ENCODE measurements at places on chromosomes 13 and 19.

GRCh38 chr13:76703621-76704288 lies 182.4 kb downstream of the KCTD12 start:
- DNase-seq = no peak

- DNase-seq = peak; percentile 44
These were observed 370.2 kb downstream of the KCTD12 start for GRCh38 chr13:76516013-76516412.

DNA sequence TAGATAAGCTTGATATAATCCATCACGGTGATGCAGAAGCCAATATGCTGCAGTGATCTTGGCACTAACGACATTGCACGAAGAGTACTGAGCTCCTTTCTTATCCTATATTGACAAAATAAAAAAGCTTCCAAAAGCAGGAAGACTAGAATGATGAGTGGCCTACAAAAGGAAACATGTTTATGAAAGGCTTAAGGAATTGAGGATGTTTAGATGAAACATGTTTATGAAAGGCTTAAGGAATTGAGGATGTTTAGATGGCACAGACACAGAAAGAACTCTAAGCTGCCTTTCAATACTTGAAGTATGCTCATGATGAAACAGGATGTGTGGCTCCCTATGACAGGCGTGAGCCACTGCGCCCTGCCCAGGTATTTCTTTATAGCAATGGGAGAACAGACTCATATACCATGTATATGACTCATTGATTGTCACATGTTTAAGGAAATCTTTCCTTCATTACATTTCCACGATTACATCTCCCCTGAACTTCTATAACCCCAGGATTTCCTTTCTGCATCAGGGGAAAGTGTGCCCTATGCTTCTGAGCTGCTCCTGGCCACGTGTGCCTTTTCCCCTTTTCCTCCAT lies 690.8 kb upstream of the ARGLU1 start:
- DNase-seq = peak; percentile 82

DNA sequence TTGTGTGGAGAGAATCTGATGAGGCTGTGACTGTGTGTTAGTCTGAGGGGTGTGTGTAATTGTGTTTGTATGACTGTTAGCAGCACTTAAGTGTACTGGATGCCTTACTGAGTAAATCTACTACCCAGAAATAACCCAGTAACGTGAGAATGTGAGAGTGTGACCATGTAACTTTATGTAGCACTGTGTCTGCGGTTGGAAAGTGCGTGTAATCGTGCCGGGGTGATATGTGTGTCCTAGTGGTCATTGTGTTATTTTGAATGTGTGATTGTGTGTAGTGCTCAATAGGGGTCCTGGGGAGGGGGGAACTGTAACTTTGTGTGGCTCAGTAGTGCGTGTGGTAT lies 550 bp downstream of the ZNF383 start:
- DNase-seq = no peak

- DNase-seq = no peak
These were observed 9.1 kb downstream of the ATP8A2 start for GRCh38 chr13:25380741-25381324.

DNA sequence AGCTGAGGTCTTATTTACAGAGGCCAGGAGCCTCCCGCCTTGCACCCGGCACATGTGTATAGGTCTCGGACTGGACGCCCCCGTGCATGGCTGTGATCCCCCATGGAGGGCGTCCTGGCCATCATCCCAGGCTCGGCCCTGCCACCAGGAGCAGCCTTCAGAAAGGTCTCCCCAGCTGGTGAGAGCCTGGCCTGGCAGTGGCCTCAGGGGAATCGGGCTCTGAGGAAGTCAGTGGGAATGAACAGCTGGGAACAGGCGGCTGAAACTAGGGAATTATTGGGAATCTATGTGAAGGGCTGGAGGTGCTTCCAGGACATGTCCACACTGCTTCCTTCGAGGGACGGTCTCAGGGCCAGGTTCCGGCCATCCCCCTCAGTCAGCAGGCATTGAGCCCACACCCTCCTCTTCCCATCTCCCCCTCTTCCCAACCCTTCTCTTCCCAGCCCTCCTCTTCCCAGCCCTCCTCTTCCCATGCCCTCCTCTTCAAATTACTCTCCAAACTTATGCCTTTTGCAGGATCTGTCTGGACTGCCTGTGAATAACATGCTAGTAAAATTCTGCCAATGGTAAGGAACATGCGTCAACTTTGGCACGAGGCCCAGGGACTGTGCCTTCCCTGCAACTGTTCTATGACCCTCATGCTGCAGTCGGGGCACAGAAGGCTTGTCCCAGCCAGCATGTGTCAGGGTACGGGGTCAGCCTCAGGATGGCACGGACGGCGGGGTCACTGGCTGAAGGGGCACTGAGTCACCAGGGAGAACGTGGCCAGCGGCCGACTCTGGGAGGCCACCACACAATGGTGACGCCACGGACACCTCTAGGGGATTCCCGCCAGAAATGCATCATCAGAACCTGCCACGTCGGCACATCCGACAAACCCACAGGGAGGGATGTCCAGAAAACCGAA lies 24.2 kb upstream of the C13orf46 start:
- no peak for DNase-seq

DNA sequence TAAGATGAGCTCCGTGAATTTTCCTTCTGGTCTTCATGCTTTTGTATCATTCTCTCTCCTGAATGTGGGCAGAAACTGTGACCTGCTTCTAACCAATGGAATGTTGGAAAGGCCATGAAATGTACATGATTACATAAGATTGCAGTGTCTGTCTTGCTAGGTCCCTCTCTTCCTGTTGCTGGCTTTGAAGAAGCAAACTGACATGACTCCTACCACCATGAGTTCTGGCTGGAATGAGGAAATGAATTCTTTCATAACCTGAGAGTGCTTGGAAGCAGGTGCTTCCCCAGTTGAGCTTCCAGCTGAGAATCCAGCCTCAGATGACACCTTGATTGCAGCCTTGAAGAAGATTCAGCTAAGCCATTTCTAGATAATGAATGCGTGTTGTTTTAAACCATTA lies 275.0 kb upstream of the MIR17HG start:
- no peak for DNase-seq

DNA sequence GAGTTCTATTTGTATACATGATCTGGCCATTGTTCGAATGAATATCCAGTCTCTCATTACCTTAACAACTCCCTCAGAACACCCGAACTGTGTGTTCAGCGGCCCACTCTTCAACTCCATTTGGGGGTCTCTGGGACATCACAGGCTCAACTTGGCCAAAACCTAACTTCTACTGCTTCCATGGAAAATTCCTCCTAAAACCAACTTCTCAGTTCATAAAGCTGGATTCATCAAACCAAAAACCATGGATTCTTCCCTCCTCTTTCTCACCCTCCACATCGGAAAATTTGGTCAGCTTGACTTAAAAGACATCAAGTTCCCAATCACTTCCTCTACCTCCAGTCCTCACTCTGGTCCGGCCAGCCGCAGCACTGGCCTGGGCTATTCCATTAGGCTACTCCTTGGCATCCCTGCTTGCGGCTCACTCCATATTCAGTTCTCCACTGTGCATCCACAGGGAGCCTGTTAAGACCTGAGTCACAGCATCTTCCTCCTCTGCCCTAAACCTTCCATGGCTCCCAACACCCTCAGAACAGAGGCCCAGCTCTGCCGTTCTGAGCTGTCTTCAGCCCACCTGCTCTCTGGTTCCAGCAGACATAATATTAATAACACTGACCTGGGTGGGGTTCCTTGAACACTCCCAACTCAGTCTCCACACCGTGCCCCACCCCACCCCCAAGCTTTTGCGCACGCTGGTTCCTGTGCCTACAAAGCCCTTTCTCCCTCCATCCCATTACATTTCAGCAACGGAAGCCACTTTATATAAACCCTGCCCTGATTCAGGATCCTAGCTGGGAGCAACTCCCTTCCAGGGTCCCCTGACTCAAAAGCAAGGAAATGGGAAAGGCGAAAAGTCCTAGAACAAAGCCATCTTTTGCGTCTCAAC lies 1.1 kb downstream of the ZNF792 start:
- DNase-seq = no peak

GRCh38 chr13:97223037-97223710 lies 1.0 kb downstream of the MBNL2 start:
- peak; percentile 11 for DNase-seq

GRCh38 chr19:16834747-16835146 lies 5.5 kb downstream of the SIN3B start:
- peak; percentile 72 for DNase-seq

GRCh38 chr13:46642254-46642653 lies 89.3 kb downstream of the LRCH1 start:
- DNase-seq = no peak

DNA sequence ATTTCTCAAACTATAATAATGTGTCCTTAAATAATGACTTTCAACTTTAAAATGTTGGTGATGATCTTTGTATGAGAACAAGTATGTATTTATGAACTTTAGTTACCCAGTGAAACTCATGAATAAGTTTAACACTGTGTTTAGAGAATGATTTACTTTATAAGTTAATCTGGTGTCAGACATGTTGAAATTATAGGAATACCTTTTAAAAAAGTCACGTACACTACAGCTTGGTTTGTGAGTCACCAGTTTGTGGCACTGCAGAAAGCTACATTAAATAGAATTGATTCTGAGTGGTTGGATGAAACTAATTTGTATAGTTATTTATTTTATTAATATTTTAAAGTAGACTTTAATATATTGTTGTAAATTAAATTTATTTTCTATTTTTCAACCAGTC lies 1366.2 kb upstream of the PCDH20 start:
- DNase-seq = no peak

- DNase-seq = no peak
These were observed 9.2 kb upstream of the DNAJC15 start for GRCh38 chr13:43014162-43014561.

DNA sequence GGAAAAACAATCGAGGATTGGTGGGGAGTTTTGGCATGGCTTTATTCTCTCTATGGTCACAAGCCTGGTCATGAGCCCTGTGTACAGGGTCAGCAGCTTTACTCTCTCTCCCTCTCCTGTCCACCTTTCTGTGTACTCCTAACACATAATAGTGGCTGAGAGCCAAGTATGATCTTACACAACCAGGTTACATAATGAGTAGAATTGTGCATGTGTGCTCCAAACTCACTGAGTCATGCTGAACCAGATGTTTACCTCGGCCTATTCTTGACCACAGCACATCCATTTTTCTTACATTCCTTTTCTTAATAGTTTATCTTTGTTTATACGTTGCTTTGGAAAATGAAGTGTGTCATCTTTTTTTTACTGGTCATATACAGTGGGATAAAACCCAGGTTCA lies 53.1 kb downstream of the ZNF254 start:
- DNase-seq = peak; percentile 89

DNA sequence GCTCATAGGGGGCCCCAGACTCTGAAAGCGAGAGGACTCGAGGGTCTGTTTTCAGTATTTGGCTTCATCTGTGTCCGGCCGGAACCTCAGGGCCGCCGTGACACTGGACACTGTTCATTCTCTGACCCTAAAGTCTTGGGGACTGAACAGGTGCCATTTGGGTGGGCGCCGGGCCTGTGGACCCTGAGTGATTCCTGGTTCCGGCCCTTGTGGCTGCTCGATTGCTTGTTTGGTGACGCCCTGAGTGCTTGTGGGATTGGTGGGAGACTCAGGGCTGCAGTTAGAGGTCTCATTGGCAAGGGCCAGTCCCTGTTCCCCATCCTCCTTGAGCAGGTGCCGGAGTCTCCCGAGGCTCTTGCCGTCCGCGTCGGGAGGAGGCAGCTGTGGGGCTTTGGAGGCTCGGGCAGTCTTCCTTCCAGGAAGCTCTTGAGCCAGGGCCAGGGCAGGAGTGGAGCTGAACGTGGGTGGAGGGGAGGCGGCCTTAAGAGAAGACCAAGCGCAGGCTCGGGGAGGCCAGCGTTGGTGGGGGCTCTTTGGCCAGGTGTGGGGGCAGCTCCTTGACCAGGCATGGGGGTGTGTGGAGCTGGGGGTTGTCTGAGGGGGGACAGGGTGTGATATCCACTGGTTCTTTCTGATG lies 4.7 kb downstream of the PTBP1 start:
- DNase-seq = no peak

DNA sequence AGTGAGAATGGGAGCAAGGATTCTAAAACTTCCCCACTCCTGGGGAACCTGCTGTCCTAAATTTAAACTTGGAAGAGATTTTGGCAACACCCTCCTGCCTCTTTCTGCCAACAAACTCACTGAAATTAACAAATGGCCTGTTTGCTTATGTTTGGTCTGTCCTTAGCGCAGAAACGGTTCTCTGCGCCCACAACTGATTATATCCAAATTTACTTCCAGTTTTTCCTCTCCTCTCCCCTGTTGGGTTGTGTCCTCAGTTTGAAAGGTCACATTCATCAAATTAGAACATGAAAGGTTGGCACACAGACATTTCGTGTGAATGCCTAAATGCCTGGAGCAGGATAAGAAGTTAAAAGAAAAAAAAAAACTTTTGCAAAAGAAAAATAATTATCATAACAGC lies 56.4 kb upstream of the MRI1 start:
- DNase-seq = no peak

DNA sequence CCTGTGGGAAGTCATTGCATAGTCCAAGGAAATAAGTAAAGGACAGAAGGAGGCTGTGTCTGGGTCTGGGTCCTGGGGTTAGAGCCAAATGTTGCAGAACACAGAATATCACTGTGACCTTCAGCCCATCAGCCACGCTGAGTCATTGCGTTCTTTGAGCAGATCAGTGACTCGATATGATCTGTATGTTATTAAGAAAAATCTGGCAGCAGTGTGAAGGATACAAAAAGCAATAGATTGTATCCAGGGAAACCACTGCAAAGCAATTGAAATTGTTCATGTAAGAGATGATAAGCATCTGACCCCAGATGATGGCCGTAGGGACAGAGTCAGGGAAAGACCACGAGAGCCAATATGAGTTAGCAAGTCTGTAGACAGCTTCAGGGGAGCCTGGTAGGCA lies 1575.1 kb upstream of the SLC10A2 start:
- peak; percentile 2 for DNase-seq

- DNase-seq = no peak
These were observed 8.7 kb upstream of the ZNF492 start for GRCh38 chr19:22625266-22626035.

- DNase-seq = no peak
These were observed 18.3 kb upstream of the IRS2 start for GRCh38 chr13:109804654-109805053.

GRCh38 chr13:91813253-91813652 lies 414.8 kb downstream of the GPC5 start:
- no peak for DNase-seq

- no peak for DNase-seq
These were observed 7.2 kb downstream of the GADD45B start for GRCh38 chr19:2483084-2483483.

Data from bronchial epithelial cell (primary cell).